ENCODE measurements at places on chromosomes 11 and 22.

DNA sequence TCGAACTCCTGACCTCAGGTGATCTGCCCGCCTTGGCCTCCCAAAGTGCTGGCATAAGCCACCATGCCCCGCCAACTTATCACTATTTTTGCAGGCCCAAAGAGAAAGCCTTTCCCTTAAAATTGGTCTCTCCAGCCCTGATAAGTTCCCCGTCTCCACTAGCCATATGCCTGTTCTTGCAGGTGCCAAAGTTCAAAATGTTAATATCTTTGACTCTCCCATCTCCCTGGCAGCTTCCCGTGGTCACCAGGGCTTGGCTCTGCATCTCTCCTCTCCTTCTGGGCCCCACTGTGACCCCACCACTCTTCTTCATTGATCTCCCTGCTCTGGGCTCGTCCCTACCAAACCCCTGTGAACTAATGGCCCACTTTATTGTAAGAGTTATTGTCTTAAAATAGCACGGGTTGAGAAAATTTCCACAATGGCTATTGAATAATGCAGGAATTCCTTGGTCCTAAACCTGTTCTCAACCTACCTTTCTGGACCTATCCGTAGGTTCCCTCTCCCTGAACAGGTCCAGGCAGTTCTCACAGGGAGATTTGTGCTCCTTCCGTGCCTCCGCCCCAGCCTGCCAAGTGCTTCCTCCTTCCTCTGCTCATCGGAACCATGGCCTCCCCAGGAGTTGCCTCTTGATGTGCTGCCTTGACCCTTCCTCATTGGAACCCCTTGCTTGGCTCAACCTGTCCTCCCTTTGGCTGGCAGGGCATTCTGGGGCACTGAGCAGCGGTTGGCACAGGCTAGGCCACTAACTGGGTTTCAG lies 147.5 kb downstream of the DSCAML1 start:
- no peak for DNase-seq

- DNase-seq = no peak
Observed at GRCh38 chr11:43693731-43694130, 13.2 kb downstream of the HSD17B12 start.

- DNase-seq = no peak
Observed at GRCh38 chr11:70134490-70134889, 56.4 kb downstream of the ANO1 start.

DNA sequence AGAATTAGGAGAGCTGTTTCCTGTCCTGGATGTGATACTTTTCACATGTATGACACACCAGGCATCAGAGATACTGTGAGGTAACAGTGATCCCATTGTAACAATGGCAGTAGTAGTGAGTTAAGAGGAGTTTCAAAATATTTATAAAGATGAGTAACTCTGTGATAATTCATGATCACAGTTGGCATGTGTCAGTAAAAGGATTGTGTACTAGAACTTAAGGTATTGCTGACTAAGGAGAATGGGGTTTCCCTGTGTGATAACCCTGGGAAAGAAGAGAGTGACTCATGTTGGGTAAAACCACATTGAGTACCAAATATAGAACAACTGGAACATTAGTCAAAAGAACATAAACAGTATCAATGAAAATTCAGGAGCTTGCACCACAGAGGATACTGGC lies 22.9 kb upstream of the SLC5A1 start:
- no peak for DNase-seq

DNA sequence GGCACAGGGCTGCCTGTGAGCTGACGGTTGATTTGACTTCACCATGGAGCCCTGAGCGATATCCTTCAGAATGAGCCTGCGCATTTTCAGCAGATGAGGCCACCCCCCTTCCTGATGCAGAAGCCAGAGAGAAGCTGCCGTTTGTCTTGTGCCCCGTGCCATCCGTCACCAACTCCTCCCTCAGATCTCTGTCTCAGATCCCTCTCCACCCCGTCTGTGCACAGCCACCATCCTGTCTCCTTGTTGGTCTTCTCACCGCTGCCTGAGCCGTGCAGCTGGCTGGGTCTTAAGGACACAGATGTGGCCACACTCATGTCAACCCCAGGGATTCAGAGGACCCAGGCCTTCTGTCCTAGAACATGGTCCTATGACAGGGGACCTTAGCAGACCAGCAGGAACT lies 293.9 kb downstream of the TBC1D22A start:
- no peak for DNase-seq

DNA sequence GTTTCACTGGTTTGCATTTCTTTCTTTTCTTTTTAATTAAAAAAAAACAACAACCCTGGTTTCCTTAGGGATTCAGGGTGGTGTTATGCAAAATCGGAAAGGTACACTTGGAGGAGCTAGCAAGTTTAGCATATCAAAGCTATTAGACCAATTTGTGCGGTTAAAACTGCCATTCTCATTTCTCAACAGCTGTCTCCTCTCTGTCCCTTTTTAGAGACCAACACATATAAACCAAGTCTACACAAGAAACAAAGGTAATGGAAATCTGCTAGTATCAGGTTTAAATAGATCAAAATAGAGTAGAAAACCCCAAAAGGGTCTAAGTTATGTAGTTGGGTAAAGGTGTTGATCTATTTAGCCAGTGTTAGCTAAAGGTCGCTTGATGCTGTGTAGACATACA lies 1.7 kb upstream of the SESN3 start:
- no peak for DNase-seq

DNA sequence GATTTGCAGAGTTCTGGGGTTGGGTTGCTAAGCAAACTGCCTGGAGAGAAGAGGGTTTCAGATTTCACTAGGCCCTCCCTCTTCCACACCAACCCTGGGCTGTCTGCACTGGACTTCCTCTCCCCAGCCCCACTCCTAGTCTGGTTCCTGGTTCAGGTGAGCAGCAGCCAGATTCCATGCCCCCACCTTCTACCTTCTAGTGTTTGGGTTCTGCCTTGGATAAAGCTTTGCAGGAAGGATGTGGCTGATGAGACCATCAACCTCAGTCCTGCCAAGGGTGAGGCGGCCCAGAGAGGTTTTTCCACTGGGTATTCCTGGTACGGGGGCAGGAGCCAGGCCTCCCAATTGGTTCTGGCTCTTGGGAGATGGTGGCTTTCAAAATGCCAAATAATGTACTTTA lies 68.3 kb downstream of the BCR start:
- DNase-seq = no peak

DNA sequence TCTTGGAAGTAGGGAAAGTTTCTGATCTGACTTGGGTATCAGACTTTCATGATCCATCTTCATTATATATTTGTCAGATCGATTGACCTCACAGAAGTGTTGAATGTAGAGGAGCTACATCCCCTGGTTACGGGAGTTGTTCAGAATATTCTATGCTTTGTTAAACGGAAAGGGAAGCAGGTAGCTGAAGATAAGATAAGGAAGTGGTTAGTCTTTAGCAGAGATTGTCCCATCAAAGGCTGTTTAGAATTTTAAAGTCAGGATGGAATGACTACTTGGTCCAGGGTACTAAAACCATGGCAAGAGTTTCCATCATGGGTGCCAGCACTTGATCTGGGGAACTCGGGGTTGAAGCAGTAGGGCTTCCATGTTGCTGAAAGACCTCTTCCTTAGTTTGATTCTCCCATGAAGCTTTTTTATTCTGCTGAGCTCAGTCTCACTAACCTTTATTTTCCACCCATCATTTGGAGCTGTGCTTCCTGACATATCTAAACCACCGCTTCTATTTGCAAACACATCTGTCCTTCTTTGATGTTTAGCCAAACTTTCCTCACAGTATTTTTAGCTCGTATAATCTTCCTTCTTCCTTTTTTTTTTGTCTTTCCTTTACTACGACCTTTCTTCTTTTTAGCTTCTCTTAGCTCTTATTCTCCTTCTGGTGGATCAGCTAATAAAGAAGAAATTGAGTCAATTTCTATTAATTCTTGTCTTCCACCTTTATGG lies 4.0 kb upstream of the C22orf31 start:
- DNase-seq = no peak

GRCh38 chr11:17528181-17528691 lies 16.0 kb downstream of the USH1C start:
- DNase-seq = no peak

DNA sequence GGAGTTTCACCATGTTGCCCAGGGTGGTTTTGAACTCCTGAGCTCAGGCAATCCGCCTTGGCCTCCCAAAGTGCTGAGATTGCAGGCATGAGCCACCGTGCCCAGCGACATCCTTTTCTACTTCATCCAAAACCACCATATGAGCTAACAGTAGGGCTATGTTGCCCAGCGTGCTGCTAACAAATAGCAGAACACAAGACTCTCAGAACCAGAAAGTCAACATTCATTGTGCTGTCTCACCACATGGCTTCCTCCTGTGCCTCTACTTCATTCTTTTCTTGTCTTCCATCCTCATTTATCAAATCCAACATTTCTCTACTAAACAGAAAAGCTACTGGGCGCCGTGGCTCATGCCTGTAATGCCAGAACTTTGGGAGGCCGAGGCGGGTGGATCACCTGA lies 12.0 kb upstream of the DENND5A start:
- DNase-seq = no peak

DNA sequence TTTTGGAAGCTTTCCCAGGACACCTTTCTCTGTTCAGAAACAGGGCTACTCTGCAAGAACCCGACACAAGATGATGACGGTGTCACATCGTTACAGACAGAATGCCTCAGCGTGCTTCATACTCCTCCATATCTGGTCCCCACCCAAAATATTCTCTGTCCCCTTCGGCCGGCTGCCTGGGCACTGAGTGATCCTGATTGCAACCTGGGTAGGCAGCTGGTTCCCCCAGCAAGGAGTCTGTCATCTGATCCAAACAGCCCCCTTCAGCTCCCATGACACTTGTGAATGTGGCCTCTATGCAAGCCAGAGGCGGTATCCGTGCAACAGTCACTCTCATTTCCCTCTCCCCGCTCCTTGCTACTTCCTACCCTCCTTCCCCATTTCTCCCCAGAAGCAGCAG lies 431.7 kb upstream of the B3GAT1 start:
- DNase-seq = no peak

GRCh38 chr22:27278946-27279345 lies 522.6 kb downstream of the MN1 start:
- DNase-seq = no peak

DNA sequence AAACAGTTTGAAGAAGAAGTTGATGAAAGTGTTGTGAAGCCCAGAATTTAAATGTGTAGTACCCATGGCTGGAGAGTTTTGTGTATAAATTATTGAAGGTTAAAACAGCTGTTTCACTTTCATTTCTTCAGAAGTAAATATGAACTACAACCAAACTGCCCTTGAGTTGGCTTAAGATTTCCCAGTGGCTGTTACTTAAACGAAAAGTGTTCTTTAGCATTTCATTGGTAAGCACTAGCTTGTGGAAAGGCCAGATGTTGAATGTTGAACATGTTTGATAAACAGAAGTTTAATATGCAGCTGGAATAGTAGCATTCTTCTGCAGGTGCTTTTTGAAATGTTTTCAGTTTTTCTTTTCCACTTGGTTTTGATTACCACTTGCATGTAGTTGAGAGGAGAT lies 83.2 kb upstream of the TNRC6B start:
- no peak for DNase-seq

DNA sequence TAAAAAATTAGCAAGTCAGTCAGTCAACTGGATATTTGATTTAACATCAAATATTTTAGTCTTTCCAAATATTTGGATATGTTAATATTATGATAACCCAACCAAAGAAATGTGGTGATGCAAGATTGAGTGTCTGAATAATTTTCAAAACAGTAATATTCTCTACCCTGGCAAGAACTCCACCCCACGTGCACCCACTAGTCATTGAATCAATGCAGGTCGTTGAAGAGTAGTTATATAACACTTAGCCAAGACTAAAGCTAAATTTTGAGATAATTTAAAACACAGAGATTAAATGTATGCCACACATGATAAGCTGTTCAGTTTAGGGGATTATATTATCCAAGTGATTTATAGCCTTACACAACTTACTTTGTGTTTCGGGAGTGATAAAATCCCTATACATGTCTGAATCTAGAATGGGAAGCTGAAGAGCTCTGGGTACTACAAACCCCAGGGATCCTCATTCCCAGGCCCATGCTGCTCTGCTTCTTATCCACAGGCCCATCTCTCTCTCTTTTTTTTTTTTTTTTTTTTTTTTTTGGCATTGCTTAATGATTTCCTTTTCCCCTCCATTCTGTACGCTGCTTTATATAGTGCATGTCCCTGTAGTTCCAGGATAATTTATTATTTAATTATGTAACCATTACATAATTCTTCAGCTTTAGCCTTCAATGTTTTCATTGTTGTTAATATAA lies 392.9 kb downstream of the NTM start:
- DNase-seq = no peak

- DNase-seq = no peak
Observed at GRCh38 chr11:5597953-5598352, 1.5 kb downstream of the TRIM6 start.

- DNase-seq = no peak
Observed at GRCh38 chr22:28171712-28172111, 252.7 kb upstream of the PITPNB start.

GRCh38 chr22:36999463-36999862 lies 19.8 kb downstream of the TST start:
- no peak for DNase-seq

DNA sequence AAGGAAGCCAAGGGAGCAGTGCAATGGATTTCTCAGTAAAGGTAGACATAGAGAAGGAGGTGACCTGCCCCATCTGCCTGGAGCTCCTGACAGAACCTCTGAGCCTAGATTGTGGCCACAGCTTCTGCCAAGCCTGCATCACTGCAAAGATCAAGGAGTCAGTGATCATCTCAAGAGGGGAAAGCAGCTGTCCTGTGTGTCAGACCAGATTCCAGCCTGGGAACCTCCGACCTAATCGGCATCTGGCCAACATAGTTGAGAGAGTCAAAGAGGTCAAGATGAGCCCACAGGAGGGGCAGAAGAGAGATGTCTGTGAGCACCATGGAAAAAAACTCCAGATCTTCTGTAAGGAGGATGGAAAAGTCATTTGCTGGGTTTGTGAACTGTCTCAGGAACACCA lies 6.6 kb downstream of the TRIM22 start:
- DNase-seq = no peak

DNA sequence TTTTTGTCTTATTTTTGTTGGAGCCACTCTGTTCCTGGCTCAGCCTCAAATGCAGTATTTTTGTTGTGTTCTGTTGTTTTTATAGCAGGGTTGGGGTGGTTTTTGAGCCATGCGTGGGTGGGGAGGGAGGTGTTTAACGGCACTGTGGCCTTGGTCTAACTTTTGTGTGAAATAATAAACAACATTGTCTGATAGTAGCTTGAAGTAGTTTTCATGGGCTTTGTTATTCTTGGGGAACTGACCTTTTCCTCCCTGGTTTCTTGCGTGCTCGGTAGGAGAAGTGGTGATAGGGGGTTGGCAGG lies 6.0 kb upstream of the MCM5 start:
- DNase-seq = no peak
